ENCODE measurements at places on chromosomes 4 and X.

DNA sequence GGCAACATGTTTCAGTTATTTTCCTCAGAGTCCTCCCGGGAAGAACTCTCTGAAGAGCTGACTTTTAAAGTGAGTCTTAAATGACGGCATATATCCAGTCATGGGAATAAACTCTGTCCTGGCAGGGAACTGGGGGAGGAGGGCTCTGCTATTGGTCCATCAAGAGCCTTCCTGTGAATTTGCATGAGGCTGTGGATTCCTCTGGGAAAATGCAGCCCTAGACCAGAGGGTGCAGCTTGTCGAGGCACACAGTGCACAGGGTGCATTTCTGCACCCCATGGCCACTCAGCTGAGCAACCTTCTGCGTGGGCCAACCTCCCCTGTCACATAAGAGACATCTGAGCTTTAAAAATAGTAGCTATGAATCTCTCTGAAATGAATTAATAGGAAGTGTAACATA, 360.0 kb downstream of the GALNTL6 start:
- DNase-seq, result no peak

DNA sequence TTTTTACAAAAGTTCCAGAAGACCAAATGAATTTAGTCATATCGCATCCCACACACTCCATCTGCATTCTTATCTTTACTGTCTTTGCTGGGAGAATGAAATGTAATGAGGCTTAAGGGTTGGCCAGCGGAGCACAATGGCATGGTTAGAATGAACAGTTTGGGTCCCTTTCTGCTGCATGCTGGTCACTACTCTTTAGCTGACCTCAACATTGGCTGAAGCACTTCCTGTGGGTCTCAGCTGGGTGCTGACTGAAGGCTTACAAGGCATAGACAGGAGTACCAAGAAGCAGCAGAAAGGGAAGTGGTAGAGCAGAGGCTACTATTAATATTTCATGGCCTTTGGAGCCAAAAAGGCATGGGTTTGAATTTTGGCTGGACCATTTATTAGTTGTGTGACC, 159.4 kb upstream of the GPC4 start:
- DNase-seq, result no peak

GRCh38 chr4:85700362-85700761, 225.4 kb downstream of the ARHGAP24 start:
- DNase-seq, result no peak

DNA sequence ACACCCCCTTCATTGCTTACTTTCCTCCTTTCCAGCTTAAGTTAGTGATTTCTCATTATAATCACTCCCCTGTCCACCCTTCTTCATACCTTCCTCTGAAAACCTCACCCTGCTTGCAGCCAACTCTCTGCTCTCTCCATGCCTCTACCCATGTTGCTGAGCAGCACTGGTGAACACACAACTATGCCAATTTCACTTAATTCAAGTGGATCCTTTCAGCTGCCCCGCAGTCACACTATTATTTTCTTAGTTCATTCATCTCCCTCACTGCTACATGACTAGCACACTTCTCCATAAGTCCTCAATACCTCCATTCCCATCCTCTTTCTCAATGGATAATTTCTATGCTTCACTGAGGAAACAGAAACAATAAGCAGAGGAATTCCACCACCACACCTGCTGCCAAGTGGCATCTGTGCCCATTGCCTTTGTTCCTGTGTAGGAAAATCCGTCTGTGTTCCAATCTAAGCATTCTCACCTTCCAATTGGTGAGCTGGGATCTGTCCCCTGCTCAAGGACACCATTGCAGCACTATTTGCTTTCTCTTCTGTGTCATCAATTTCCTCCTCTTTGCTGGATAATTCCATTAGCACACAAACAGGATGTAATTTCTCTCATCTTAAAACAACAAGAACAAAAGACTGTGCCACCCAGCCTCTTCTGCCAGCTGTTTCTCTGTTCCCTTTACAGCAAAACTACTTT, 25.2 kb upstream of the PRSS48 start:
- no peak for DNase-seq

DNA sequence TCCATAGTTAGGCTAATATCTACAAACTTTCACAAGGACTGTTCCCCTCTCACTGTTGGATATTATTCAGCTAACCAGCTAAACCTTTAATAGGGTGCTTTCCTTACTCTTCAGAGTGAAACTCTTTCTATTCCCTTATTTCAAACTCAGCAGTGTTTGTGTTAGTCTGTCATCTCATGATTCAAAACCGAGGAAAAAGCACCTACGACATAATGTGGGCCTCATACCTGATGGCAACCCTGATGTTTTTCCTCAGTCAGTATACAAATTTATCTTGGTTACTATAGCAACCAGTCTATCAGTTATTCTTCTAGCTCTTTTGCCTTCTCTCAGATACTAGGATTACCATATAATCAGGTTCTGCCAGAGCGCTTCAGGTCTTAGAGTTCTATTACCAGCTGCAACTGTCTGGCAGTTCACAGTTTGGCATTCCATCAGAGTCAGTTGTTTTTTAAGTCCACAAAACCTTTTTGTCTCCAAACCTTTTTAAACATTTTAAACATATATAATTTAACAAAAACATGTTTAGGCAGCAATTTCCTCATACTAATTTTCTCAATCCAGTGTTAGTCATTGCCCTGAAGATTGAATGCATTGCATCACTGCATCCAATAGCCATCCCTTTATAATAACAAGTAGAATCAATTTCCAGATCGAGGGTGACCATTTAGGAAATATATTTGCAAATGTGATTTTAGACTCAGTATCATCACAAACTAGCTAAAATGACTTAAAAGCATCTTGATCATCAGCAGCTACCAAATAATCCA, 7.4 kb downstream of the WDR44 start:
- DNase-seq, result no peak

- DNase-seq, result no peak
These were observed 550.0 kb downstream of the STPG2 start for GRCh38 chr4:97593248-97593647.

All from activated CD8-positive, alpha-beta memory T cell treated with anti-CD3 and anti-CD28 coated beads for 1 hour (primary cell).